ENCODE measurements at places on chromosomes 4 and X. TPM values are rescaled to one million over a fixed set of nuclear protein-coding genes. Genes with fewer than 3 reads are reported as not detected.

DNA sequence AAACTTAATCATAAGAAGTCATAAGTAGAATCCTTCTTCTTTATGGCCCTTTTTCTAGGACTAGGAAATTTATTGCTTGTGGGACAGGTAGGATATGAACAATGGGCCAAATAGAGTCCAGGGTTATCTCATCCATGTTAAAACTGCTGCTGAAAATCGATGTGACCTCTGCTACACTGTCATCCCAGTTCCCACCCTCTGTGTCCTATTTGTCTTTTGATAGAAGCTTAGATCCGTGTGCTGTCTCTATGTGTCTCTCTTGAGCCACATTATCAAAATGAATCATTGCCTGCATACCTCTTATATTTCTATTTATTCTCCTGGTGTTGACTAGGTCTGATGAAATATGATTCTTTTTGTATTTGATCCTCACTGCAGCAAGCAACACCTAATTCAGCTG, 661.4 kb downstream of the DACH2 start:
- no peak for DNase-seq

DNA sequence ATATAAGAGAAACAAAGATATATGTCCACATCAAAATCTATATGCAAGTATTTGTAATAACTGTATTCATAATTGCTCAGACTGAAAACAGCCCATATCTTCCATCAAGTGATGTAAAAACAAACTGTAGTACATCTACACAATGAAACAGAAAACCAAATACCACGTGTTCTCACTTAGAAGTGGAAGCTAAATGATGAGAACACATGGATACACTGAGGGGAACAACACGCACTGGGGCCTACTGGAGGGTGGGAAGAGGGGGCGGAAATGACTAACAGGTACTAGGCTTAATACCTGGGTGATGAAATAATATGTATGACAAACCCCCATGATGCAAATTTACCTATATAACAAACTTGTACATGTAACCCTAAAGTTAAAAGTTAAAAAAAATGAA, 42.7 kb downstream of the UBA6 start:
- no peak for DNase-seq

- no peak for DNase-seq
These were observed 98.3 kb upstream of the MAML3 start for GRCh38 chr4:140252141-140252741.

- DNase-seq: no peak
These were observed 1.6 kb upstream of the ASB5 start for GRCh38 chr4:176270669-176271068.

- no peak for DNase-seq
These were observed 64.4 kb upstream of the IBSP start for GRCh38 chr4:87734936-87735335.

DNA sequence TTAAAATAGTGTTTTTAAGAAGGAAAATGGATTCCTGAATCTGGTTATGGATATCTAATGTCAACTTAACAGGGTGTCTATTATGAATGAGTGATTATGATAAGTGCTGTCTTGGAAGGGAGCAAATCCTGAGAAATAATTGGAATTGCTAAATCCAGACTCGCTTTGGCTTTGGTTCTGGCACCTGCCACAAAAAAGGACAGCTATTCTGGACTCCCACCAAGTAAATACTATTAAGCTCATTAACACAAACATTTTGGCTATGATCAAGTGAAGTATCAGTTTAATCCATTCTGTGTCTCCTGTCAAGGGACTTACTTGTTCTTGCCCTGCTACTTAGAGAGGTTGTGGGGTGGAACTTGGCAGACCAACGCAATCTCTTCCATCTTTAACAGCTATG, 403.7 kb downstream of the CENPC start:
- no peak for DNase-seq

DNA sequence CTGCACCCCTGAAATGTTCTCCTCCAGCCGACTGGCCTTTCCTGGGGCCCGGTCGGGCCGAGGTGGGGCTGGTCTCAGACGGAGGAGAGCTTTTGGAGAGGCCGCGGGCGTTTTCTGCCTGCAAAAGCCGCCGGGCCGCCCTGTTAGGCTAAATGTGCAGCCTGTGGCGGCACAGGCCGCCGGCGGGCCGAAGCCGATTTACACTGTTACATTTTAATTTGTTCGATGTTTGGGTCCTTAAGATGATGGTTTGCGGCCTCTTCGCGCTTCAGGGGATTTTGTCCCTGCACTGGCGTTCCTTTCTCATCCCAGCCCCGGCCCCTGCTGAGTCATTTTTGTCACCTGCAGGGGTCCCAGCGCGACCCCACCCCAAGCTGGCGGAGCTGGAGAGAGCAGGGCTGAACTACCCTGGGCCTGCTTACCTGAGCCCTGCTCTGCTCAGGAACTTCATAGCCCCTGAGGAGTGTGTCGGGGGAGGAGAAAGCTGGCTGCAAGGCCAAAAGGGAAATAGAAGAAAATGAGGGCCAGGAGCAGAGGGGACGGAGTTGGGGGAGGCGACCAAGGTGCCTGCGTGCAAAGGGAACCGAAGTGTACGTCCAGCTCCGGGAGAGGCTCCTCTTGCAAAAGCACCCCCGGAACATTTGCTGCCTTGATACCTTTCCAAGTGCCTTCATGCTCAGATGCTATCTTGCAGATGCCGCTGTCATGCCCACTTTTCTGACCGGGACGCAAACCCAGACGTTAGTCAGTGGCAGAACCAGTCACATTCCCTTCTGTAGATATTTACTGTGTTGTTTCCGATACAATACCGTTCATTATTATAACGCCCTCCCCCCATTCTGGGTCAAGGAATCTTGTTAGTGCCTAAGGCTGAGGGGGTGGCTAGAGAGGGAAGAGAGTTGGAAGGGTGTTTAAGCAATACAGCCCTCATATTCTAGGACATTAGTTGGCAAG, 977 bp upstream of the RBBP7 start:
- DNase-seq: peak; percentile 40

- DNase-seq: no peak
These were observed 67.1 kb upstream of the TRIM2 start for GRCh38 chr4:153137159-153137558.

- DNase-seq: no peak
These were observed 159.2 kb downstream of the ADGRL3 start for GRCh38 chr4:61359301-61359700.

DNA sequence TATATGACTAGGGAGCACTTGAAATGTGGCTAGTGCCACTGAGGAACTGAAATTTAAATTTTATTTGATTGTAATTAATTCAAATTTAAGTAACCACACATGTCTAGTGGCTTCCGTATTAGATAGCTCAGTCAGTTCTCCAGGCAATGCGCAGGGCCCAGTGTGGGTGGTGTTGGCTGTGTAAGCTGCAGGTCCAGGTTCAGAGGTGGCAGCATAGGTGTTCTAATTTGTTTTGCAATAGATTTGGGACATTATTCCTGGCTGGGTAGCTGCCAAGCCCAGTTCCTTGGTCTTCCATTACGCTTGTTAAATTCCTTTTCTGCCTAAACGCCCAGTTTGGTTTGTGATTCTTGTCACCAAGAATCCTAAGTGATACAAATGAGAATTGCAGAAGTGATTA, 79.5 kb downstream of the FAM184B start:
- no peak for DNase-seq

GRCh38 chrX:123859846-123860838, at the start of gene XIAP:
XIAP (plus strand) TSS chrX:123860053; CDS start chrX:123885663, 25,610 bp downstream.
- peak; percentile 73 for DNase-seq

DNA sequence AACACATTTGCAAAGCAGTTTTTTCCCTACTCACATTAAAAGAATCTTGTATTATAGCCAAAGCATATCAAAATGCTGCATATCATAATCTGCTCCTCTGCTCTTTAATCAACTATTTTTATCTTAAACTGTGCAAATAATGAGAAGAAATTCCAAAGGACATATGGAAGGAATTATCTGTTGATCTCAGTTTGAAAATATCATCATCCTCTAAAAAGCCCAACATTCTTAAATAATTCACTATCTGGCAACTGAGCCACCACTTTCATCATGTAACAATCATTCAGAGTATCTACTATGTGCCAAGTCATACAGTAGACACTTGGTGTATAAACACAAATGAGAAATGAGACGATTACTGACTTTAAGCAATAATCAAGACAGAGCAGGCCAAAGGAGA, 63.0 kb downstream of the PRSS12 start:
- DNase-seq: no peak

DNA sequence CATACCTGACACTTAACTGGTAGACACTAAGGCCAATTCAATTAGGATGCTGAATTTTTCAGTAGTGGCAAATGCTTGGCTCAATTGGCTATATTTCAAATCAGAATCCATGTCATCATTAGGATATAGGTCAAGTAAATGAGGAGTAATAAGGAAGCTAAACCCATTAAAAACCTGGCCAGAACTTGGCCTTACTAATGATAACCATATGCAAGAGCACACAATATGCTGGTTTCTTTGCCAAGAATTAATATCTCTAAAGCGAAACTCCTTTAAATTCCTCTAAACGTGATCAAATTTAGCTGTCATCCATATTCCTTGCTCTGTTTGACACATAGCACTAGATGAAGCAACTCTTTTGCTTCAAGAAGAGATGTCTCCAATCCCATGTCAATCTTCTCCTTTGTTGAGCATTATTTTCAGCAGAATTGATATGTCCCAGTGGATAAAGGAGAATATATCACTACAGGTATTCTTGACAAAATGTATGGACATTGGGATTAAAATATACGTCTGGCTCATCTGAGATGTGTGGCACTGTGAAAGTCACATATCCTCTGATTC, 206.1 kb upstream of the ANKRD50 start:
- no peak for DNase-seq

- DNase-seq: no peak
These were observed 138.2 kb upstream of the PSAPL1 start for GRCh38 chr4:7572894-7573293.

- peak; percentile 35 for DNase-seq
These were observed 241.9 kb upstream of the SFRP2 start for GRCh38 chr4:154030746-154031145.

DNA sequence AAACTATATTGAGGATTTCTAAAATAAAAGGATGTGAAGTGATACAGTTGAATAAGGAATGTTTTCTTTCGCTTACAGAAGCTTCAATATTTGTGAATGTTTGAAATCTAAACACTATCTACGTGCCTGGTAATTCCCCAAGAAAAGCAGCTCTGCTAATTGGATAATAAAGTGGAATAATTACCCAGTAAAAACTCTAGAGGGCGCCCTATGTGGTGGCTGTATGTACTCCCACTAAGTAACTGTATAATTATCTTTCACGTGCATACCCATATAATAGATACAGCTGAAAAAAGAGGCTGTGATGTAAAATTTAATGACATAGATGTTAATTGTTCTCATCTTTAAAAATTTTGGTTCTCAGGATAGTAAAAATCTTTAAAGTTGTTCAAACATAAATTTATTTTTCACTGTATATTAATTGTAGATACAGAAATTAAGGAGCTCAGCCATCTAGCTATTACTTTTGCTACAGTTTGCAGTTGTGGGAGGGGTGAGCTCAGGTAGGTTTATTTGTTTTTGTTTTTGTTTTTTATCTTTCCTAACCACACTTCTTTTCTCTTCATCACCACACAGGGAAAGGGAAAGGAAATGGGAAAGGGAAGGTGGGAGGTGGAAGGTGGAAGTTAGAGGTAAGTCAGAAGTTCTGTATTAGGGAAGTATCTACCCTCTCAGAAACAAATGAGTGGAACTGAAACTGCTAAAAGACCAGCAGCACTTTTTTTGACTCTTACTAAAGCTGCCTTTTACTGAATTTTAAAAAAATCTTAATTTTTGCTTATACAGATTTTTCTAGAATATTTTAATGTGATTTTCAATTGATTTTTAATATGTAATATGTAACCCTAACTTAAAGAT, 151.7 kb upstream of the RPS6KA6 start:
- peak; percentile 1 for DNase-seq

GRCh38 chr4:3407171-3407771, 34.5 kb upstream of the HGFAC start:
- DNase-seq: no peak

DNA sequence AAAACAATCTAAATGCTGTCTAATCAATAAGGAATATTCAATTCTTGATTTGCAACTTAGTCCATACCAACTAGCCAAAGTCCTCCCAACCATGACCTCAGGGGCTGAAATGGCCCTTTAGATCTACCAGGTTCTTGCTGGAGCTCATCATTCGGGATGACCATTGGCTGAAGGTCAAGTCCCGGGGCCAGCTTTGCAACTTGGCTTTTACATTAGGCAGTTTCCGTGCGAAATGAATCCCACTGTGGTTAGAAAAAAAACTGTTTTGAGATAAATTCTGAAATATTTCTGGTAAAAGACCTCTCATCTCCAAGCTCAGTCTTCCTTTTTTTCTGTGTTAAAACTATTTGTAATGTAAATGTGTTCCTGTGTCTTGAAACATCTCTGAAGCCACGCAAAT, 178.6 kb downstream of the TENM3 start:
- DNase-seq: no peak

GRCh38 chr4:134628066-134628465, 426.5 kb upstream of the PABPC4L start:
- DNase-seq: peak; percentile 36

- DNase-seq: no peak
These were observed 9.0 kb downstream of the ZNF827 start for GRCh38 chr4:145929415-145930178.

DNA sequence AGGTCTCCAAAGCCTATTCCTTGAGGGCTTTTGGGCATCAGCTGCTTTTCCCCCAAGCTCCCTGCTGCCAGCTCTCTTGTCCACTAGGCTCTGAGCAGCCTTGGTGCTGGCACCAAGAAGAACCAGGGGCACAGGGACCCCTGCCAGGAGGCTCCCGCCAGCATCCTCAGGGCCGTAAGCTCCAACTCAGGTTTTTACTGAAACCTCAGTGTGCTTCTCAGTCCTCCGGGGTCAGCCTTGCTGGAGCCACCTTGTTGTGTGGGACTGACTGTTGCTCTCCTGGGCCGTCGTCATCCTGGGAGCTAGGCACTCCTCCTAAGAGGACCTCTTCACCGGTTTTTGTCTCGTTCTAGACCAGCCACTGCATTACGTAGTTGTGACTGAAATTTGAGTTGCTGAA, 38.9 kb downstream of the NOP14 start:
- no peak for DNase-seq

The NOX1 gene
- polyA plus RNA-seq: 1.8 TPM

The TLR6 gene
- 1.6 TPM for polyA plus RNA-seq

The SPACA5 gene
- not detected for polyA plus RNA-seq

The LEF1 gene
- polyA plus RNA-seq: 8.5 TPM

The FRMPD3 gene
- polyA plus RNA-seq: 0.30 TPM

The SLC10A6 gene
- 0.16 TPM for polyA plus RNA-seq

The IL2 gene
- 0.24 TPM for polyA plus RNA-seq

The PABPC1L2A gene
- 0.06 TPM for polyA plus RNA-seq

The TMEM271 gene
- polyA plus RNA-seq: 0.58 TPM

Measured in large intestine (tissue), 12 donors.